ENCODE measurements at places on chromosomes 4 and X.

- no peak for DNase-seq
Observed at GRCh38 chr4:76002176-76002575, 5.1 kb downstream of the CXCL9 start.

- no peak for DNase-seq
Observed at GRCh38 chr4:124055896-124056295, 656.6 kb downstream of the ANKRD50 start.

DNA sequence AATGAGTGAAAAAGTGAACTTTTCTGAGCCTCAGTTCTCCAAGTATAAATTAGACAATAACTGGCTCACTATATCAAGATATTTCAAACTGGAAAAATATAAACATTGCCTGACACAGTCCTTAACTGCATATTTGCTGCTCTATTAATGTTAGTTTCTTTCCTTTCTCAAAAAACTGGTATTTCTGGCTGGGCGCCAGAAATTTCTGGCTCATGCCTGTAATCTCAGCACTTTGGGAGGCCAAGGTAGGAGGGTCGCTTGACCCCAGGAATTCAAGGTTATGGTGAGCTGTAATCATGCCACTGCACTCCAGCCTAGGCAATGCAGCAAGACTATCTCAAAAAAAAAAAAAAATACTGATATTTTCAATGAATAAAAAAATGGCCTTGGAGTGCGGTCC is 227.0 kb downstream of the MAGEB17 start:
- DNase-seq = no peak

GRCh38 chr4:75484190-75484589 is 30.0 kb downstream of the RCHY1 start:
- no peak for DNase-seq

GRCh38 chrX:129653971-129654651 is 645 bp downstream of the APLN start:
- DNase-seq = peak; percentile 57

DNA sequence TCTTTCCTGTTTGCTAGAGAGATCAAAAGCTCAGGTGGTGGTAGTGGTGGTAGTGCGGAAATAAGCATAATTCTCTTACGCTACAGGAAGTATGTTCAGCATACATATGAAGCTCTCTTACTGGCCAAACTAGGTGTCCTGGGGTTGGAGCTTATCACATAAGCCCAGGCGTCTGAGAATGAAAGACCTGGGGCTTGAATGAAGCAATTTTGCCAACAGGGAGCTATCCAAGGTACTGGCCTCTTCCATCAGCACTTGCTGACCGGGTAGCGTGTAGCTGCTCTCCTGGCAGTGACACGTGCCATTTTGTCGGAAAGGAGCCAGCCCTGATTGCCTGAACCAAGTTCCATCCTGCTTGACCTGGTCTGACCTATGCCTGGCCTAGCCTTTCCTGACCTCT is 65.9 kb upstream of the HPF1 start:
- peak; percentile 49 for DNase-seq

- DNase-seq = no peak
Observed at GRCh38 chr4:89788206-89789072, 48.5 kb downstream of the SNCA start.

DNA sequence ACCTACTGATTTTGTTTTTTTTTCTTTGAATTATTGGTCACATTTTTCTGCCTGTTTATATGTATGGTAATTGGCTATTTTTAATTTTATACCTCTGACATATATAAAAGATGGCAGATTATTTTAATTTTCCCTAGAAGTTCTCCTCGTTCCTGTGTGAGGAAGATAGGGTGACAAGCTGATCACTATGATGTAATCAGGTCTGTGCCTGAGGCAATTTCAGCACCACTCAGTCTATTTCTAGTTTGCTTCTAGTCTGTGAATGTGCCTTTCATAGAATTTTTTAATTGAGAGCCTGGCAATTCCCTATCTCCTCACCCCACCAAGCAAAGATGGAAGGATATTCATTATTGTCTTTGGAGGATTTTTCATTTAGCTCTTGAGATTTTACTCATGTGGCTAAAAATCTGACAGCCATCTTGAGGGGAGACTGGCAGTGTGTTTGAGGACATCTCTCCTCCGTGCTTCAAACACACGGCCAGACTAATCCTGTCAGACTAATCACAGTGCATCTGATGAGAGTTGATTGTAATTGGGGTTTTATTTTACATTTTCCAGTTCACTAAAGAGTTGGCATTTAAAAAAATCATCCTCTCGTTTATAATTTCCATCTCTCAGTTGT is 500.3 kb downstream of the TRIML1 start:
- DNase-seq = no peak

- no peak for DNase-seq
Observed at GRCh38 chrX:52015794-52016193, 53.2 kb downstream of the MAGED4B start.

DNA sequence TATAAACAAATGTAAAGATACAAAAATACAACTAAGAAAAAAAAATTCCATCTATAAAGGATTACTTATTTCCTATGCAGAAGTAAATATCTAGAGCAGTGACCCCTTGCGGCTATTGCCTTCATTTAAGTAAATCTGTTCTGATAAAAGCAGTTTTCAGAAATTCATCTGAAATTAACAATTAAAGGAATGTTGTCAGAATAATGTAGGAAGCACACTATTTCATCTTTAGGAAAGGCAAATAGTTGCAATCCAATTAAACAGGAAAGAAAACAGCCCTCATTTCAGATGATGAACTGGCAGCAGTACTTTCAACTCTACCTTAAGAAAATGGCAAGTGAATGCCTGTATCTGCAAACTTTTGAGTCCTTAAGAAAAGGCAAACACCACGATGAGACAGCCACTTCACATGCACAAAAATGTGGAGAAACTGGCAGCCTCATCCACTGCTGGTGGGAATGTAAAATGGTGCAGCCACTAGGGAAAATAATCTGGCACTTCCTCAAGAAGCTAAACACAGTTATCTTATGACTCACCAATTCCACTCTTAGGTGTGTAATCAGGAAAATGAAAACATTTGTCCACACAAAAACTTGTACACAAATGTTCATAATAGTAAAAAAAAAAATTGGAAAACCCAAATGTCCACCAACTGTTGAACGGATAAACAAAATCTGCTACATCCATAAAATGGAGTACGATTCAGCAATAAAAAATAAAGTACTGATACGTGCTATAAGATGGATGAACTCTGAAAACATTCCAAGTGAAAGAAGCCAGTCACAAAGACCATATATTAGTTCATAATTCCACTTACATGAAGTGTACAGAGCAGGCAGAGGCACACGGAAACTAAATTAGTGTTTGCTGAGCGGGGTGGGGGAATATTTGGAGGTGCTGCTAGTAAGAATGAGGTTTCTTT is 2.0 kb upstream of the THAP9 start:
- peak; percentile 44 for DNase-seq

DNA sequence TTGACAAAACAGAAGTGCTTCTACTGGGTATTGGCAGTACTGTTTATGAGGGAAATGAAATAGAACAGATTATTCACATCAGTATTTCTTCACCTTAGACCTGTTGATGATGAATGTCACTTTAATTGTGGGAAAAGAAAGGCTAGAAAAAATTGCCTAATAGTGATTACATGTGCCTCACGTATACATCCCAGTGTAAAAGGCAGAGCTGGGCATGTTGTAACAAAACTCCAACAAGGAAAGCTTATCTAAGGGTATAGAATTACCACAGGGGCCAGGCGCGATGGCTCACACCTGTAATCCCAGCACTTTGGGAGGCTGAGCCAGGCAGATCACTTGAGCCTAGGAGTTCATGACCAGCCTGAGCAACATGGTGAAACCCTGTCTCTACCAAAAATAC is 4.2 kb downstream of the PGM2 start:
- no peak for DNase-seq

DNA sequence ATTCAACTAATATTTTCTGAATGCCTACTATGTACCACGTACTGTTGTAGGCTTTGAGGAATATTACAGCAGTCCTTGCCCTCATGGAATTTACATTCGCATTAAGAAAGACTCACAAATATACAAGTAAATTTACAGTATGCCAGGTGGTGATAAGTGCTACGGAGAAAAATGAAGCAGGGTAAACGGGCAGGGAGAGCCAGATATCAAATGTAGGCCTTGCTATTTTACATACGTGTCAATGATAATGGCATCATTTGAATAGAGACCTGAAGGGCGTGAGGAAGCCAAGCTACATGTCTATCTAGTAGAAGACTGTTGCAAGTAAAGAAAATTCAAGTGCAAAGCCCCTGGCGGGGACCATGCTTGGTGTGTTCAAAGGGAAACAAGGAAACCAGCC is 65.2 kb downstream of the AMMECR1 start:
- no peak for DNase-seq

DNA sequence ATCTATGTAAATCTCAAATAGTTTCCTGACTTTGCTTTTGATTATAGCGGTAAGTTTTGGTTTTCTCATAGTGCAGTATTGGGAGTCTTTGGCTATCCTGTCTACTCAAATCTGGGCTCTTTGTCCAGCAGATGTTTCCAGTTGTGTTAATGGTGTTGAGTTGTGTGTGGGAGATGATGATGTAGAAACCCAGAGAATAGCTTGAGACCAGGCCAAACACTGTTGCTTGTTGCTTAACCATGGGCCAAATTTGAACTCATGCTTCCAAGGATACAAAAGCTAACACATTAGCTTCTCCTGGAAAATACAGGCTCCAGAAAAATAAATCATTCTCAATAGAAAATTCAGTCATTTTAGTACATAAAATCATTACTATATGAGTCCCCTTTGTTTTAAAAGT is 82.6 kb upstream of the GYPA start:
- DNase-seq = no peak

DNA sequence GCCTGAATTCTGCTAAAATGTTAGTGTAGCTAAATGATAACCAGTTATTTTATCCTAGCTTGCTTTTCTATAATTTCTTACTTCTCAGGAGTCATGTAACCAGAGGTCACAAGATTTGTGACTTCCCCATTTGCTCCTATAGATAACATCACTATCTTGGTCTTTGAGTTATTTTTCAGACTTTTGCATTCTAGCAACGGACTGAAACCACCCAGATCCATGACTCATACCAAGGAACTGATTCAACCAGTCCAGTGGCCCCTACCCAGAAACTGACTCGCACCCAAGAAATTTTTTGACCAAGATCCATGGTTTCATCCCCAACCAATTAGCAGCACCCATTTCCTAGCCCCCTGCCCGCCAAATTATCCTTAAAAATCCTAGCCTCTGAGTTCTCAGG is 50.0 kb downstream of the IQCM start:
- DNase-seq = no peak

GRCh38 chrX:68059469-68059868 is 373.8 kb downstream of the OPHN1 start:
- DNase-seq = no peak

- no peak for DNase-seq
Observed at GRCh38 chr4:54498661-54499111, 159.1 kb upstream of the KIT start.

DNA sequence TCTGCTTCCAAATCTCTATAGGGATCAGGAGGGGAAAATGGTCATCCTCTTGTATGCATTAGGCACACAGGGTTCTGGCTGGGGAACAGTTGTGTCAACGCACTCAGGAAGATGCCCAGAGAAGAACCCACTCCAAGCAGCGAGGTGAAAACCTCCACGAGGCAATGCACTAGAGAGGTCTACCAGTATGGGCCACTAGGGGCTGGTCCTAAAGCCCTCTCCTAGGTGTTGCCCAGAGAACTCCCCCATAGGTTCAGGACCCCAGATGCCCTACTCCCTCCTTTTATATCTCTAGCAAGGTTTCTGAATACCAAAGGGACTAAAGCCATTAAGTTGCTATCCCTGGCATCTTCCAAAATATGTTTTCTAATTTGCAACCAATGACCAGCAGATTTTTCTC is 142.7 kb upstream of the NLGN4X start:
- DNase-seq = no peak

- DNase-seq = no peak
Observed at GRCh38 chr4:101421386-101421785, 74.1 kb upstream of the PPP3CA start.

DNA sequence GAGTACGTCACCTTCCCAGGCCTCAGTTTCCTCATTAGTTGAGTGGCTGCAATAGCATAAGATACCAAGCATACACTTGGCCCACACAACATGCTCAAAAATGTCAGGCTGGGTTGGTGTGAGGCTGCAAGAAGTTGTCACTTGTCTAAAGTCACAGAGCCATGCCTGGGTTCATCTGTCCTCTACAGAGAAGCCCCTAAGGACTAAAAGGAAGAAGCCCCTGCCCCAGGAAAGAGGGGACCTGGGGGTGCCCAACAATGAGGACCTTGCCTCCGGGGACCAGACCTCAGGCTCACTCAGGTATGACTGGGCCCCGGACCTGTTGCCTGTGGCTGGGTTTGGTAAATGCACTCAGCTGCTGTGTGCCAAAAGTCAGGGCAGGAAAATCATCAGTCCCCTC is 82.7 kb downstream of the CRMP1 start:
- DNase-seq = no peak

DNA sequence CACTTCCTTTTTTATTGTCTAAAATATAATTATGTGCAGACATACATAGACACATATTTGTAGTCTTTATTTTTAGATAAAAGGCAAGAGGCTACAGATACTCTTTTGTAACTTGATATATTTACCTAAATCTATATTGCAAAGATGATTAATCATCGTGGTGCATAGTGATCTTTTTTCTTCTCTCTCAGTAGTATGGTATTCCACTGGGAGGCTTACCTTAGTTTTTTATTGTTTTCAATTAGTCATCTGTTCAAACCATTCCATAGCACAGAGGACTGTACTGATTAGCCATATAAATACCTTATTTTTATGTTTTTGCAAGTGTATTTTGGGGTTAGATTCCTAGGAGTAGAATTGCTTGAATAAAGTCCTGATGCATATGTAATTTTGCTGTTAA is 619.7 kb downstream of the GRXCR1 start:
- DNase-seq = no peak

DNA sequence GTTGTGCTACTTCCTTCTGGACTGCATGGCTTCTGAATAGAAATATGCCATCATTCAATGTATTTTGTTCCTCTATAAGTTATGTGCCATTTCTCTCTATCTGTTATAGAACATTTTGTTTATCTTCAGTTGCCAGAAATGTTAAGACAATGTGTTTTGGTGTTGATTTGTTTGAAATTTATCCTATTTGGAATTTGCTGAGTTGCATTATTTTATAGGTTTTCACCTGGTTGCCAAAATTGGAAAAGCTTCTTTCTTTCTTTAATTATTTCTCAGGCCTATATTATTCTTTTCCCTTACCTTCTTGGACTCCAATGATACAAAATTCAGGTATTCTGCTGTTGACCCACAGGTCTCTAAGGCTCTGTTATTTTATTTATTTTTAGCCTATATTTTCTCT is 33.4 kb upstream of the CFAP47 start:
- no peak for DNase-seq

DNA sequence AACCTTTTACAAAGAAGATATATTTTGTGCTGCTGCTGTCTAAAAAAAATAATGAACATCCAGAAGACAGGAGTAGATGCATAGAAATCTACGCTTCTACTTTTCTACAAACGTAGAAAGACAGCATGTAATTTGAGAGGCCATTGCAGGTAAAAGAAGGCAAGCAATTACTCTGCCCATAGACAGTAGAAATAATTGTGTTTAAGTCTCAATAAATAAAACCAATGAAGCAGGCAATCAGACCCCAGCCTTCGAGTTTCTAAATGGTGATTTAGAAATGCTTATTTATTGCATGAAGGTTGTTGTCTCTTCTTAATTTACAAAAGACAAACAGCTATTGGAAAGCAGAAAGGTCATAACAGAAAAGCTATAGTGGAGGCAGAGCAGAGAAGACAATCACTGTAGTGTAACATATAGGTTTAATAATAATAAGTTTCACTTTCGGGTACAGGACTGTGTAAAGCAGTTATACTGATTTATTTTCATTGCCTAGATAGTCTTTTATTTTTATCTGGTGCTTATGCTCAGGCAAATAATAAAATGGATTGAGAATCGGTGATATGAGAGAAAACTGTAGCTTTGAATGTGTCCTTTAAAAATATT is 123.0 kb upstream of the TACR3 start:
- no peak for DNase-seq

All from MM.1S (cell line).